Heart left ventricle (tissue), 16 donors: ENCODE measurements at places on chromosomes 1 and 21. TPM values are rescaled to one million over a fixed set of nuclear protein-coding genes. Genes with fewer than 3 reads are reported as not detected.

MMP23B gene
- 49.1 TPM for total RNA-seq

CENPL gene
- 4.0 TPM for total RNA-seq

DNA sequence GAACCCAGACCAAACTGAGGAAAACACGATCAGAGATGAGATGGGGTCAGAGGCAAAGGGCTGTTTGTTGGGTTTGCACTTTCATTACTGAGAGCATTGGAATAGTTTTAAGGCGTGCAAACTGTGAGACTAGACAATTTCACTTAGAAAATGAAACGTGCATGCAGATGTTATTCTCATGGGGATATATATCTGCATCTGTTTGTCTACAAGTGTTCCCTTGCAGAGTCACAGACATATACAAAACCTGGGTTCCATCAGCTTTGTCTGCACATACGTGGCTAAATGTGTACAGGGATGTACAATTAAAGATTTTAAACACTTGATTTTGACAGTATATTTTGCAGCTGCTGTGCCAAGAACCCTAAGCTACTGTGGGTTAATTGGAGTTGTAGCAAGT lies 355.4 kb downstream of the KIF26B start:
- DNase-seq, result no peak

GRCh38 chr1:29148656-29149491 lies 25.2 kb upstream of the TMEM200B start:
- DNase-seq, result no peak
